ENCODE measurements at places on chromosomes 5 and 9.
A peak's percentile ranks its signal among the peaks of the same experiment; 100 is the strongest.

GRCh38 chr9:32970554-32970953 is 30.9 kb downstream of the APTX start:
- DNase-seq, result no peak

- no peak for DNase-seq
Measured at GRCh38 chr5:178532236-178532635, 58.0 kb downstream of the COL23A1 start.

- DNase-seq, result no peak
Measured at GRCh38 chr5:144304688-144305087, 134.0 kb downstream of the KCTD16 start.

DNA sequence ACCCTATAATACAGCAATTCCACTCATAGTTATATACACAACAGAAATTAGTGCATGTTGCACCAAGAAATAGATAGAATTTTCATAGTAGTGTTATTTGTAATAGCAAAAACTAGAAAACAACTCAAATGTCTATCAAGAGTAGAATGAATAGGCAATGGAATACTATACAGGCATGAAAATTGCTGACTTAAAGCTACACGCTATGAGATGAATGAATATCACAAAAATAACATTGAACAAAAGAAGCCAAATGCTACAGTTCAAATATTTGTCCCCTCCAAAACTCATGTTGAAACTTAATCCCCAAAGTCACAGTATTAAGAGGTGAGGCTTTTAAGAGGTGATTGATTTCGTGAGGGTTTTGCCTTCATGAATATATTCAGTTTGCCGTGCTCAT is 215.1 kb downstream of the FRMD3 start:
- DNase-seq, result no peak

DNA sequence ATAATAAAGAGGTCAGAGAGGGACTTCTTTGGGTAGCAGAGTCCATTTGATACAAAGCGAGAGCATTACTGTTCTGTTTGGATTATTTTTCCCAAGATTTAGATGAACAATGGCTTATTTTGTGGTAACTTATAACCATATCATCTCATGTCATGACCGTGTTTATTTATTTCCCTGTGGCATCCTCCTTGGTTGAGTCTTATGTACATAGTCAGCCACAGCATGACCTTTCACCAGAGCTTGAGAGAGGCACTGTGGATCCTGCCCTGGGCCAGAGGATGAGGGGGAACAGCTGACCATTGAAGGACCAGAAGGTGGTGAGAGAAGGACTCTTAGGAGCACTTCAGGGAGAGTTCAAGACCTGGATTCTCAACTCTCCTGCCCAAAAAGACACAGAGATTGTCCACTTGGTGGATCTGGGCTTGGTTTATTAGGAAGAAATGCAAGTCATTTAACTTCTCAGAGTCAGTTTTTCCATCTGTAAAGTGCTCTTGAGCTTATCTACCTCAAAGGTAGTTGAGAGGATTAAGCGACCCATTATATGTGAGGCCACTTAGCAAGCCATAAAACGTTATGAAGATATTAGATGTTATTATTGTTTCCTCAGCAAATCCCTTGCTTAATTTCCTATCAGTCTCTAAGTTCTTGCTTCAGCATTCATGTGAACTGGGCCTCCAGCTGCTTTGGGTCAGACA is 51.4 kb downstream of the PPIC start:
- DNase-seq, result no peak

DNA sequence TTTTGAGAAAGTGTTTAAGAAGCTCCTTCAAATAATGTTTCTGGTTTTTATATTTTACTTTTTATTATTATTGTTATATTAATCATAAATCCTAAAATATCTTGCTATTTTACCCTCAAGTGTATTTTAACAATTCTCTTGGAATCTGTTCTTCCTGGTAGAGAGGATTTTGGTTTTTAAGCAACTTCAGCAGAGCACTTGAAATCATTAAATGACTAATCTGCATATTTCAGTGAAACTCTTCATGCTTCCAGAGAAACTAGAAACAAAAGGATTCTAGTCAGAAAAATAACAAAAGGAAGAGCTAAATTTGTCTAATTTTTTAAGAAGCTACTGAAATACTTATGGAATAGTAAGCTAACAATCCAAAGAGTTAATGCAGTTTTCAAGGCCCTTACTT is 1057.3 kb downstream of the TLE1 start:
- DNase-seq, result no peak

DNA sequence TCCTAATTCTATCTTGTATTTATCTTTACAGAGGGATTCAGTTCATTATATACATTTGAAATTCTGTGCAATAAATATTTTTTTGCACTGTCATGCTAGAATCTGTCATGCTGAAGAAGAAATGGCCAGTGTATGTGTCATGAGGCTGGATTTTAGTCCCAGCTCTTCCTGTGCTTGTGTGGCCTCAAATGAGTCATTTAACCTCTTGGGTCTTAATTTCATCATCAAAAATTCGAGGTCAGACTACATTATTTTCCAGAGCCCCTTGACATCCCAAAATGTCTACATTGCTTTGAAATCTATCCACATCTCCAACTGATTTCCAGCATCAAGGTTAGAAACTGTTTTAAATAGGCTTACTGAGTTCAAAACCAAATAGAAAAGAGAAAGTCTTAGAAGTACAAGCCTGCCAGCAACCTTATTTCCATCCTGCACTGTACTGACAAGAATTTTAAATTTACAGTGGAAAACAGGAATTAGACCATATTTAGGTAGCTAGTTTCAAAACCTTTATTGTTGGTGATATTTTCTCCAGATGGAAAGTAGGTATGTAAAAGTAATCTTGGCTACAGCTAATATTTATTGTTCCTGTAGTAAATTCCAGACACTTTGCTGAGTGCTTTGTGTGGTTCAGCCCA is 96.7 kb upstream of the MAMDC2 start:
- peak; percentile 69 for DNase-seq

GRCh38 chr5:103355579-103355978 is 97.0 kb downstream of the MACIR start:
- DNase-seq, result no peak

- DNase-seq, result no peak
Measured at GRCh38 chr5:81121836-81122630, 111.1 kb upstream of the CKMT2 start.
